ENCODE measurements at places on chromosomes 7 and 10.

GRCh38 chr7:104955276-104955675 lies 58.7 kb upstream of the KMT2E start:
- DNase-seq = no peak

DNA sequence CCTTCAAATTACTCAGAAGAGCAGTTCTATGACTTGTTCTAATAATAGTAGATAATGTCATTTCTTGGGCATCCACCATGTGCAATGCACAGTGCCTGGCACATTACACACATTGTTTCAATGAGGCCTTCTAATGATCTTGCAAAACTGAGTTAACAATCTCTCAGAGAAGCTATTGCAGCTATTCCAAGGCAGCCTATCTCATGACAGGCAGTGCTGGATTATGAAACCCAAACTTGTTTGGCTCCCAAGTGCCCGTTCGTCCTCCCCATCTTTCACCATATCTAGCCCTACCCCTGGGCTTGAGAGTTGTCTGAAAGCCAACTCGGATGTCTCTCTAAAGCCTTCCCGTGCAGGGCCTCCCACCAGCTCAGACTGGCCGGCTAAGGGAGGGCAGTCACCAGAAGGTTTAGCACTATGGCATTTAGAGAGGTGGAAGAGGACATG lies 405.1 kb downstream of the PLXNA4 start:
- no peak for DNase-seq

DNA sequence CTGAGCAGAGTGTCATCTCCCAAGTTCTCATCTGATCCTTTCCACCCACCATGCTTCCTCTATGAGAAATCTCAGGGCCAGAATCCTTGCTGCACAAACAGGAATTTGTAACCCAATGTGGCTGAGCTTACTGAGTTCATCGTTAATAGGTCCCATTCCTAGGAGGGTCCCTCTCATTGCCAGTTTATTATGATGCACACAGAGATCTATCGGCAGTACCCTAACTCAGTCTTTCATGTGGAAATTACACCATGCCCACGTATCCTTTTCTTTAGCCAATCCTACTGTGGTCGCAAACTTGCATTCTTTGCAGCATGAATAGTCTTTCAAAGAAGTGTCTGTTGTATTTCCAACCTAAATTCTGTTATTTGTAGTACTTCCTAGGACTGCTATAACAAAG lies 12.1 kb downstream of the TMEM236 start:
- DNase-seq = no peak

- DNase-seq = no peak
These were observed 225.9 kb upstream of the INHBA start for GRCh38 chr7:41928781-41929180.

- no peak for DNase-seq
These were observed 82.5 kb downstream of the CPVL start for GRCh38 chr7:29063872-29064271.

DNA sequence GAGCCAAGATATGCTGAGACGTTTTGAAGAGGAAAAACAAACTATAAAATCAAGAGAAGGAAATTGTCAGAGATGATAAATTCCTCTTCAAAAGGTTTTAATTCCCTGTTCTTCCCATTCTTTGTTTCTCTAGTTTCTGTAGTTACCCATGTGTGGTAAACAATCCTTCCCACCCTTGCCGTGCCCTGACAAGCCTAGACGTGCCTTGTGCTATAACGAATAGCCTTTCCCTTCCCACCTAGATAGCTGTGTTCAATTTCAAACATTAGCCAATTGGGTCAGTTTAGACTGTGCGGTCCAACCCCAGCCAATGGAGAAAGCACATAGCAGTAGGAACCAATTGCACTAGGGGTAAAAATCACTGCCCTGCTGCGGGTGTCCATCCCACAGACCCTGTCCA lies 138.1 kb downstream of the RALA start:
- DNase-seq = no peak

DNA sequence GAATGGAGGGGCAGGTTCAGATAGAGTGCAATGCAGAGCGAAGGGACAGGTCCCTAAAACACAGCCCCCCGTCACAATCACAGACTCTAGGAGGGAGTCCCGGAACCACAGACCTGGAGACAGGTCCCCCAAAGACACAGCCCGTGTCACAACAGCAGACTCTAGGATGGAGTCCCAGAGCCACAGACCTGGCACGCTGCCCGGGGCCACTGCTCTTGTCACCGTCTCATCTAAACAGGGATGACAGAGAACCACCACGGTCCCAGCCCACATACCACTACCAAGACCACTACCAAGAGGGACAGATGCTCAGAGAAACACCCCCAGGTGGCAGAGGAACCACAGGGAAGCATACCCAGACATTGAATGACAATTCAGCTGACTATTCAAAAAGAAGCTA lies 183.9 kb downstream of the TCERG1L start:
- no peak for DNase-seq

- DNase-seq = no peak
These were observed 811 bp downstream of the RGS10 start for GRCh38 chr10:119541459-119542356.

- no peak for DNase-seq
These were observed 520.4 kb downstream of the SDK1 start for GRCh38 chr7:3821488-3821887.

DNA sequence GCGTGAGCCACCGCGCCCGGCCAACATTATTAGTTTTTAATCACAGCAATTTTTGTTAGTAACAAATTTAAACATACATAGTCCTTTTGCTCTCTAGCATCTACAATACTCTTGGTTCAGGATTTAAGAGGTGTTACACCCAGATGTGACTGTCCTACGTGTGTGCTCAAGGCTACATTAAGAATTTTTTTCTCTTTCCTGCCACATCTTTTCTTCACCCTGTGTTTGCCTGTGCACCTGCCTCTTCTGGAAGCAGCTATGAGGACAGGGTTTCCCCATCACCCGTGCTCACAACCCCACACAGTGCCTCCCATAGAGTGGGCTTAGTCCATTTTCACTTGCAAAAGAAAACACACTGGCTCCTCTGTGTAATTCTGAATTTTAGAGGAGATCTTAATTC lies 186.7 kb upstream of the KLF6 start:
- DNase-seq = no peak
